ENCODE measurements at places on chromosomes 7 and 10.

GRCh38 chr10:103688491-103688890 lies 166.9 kb downstream of the SH3PXD2A start:
- DNase-seq, result no peak

DNA sequence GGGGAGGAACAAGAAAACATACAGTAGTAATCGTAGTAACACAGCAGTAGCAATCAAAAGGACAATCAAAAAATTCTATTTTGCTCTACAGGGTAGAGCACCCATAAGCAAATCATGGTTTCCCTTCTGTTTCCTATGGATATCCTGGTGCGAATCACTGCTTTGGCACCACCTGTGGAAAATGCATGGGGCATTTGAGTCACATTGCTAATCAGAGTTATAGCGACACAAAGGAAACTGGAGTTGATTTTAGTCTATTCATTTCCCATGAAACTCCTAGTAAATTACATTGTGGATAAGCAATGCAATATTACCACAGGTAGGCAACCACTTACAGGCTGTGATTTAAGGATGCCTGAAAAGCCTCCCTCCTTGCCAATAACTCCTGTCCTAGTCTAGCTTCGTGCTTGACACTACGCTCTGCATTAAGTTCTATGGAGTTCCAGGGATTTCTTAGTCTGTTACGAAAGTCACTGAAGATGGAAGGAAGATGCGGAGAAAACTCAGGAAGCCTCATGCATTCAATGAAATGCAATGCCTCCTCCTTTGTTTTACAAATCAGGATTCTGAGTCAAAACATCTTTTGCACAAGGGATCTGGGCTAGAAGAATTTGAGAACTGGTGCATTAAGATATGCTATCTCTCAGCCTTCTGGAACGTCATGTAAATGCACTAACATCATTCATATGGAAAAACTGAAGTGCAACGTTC lies 188.4 kb downstream of the DGKI start:
- no peak for DNase-seq

DNA sequence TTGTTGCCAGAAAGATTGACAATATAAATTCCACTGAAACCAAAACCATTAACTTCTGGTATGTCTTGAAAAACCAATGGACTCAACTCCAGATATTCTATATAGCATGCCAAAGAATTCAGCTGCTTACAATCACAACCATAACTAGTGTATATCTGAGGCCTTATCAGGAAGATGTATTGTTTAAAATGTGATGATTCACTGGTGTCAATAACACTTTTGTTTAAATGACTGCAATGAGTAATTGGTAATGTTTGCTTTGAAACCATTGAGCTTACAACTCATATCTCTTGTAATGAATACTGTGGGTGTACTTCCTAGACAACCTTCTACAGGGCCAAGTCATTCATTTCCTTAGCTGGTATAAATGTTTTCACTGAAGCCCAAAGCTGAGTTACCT lies 727.9 kb upstream of the KCND2 start:
- DNase-seq, result no peak

GRCh38 chr7:144508702-144509101 lies 105.2 kb upstream of the NOBOX start:
- no peak for DNase-seq

DNA sequence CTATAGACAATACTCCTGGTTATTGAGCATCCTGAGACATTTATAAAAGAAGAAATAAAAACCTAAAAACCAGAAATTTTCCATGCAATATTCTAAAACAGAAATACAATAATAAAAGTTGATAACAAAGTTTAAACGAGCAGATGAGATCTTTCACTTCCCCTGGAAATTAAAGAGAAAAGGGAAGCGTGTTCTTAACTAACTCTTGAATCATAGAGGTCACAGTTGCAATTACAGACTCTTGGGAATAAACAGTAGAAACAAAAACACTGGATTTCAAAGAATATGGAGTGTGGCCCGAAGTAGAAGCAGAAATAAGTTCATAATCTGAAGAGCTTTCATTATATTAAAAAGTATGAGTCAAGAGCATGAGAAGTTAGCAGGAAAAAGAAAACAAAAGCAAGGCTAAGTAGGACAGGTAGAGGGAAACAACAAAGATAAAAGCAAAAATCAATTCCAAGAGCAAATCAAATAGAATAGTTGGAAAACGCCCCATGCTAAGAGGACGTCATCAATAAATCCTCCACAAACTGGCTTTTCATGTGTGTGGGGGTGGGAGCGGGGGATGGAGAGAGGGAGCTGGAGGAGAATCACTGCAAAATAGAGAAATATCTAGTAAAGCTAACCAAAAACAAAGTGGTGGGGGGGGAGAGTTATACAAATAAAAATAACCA lies 55.2 kb upstream of the C10orf71 start:
- DNase-seq, result no peak

GRCh38 chr7:121796936-121797656 lies 75.9 kb upstream of the PTPRZ1 start:
- DNase-seq, result no peak

DNA sequence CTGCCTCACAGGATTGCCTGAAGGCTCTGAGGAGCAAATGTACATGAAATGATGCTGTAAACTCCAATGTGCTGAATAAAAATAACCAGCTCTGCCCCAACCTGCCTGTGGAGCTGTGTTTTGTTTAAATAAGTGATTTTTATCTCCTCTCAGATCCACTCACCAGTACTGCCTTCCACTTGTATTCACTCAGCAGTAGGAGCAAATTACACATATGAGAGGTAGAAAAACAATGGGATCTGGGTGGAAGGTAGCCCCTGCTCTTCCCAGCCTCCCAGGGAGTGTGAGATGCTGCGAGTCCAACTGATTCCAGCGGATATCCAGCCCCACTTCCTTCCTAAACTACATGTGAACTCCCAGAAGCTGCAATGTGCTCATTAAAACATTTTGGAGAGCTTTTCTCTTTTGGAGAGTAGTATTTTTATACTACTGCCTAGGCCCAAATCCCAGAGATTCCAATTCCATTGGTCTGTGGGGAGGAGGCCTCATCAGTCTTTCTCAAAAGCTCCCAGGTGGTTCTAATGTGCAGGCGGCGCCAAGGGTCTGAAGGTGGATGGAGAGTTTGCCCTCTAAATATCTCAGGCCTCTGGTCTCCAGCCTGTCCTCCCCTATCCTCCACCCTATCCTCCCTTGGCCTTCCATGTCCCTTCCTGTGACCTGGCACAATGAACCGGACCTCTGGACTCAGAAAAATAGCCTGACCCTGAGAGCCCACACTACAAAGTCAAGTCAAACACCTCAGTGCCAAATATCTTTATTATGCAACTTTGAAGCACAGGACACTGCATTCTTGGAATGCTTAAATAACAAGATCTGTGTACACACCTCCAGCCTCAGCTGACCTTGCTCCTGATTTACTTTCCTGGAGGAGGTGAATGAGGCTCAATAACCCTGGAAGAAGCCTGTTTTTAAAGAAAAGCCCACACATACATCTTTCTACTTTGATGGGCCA lies 46.2 kb downstream of the CPVL start:
- DNase-seq, result no peak

DNA sequence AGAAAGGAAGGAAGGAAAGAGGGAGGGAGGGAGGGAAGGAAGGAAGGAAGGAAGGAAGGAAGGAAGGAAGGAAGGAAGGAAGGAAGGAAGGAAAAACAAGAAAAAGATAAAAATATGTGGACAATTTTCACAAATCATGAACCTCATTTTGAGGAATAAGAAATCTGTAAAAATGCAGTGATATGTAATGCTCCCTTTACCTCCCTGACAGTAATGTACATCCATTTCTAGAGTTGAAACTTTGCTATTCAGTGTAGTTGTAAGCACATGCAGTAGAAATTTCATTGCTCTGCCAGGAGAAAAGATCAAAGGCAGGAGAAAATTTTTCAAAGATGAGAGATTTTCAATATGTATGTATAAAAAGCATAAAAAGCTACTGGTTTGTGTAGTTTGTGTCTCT lies 189.5 kb upstream of the MYO3A start:
- DNase-seq, result no peak

DNA sequence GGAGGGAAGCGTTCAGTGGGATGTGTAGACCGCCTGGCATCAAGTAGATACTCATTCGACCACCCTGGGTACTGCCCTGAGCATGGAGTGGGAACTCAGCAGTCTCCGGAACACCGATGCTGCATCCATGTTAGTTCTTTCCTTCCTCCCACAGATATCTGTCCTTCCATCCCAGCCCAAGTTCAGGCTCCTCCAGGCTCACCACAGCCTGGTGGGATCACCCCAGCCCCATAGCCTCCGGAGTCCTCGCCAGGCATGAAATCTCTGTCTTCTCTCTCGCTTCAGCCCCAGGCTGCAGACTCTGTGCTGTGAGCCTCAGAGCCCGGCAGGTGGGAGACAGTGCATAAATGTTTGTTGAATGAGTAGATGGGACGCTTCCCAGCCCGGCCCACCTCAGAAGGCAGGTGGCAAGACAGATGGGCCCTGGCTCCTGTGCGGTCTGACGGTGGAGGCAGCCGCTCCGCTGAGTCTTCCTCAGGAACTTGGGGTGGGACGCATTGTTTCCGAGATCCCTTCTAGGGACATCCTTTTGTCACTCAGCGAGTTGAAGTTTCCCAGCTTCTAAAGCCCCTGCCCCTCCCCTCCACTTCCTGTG lies 42.9 kb downstream of the ELFN1 start:
- no peak for DNase-seq

- DNase-seq, result no peak
Measured at GRCh38 chr7:107610323-107610722, 30.3 kb downstream of the BCAP29 start.

DNA sequence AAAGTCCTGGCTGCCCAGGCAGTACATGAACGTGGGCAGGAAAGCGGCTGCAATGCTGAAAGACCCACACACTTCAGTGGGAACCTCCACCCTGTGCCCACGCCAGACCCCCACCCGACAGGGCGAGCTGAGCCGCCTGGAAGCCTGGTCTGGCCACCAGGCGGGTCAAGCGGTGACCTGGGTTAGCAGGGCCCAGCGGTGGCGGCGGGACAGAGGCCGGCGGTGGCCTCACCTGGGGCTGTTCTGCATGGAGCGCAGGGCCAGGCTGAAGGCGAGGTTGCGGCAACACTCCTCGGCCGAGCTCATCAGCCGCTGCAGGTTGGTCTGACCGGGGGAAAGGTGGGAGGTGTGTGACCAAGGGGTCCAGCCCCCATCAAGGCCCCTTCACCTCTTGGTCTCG lies 11.6 kb upstream of the MICALL2 start:
- no peak for DNase-seq

DNA sequence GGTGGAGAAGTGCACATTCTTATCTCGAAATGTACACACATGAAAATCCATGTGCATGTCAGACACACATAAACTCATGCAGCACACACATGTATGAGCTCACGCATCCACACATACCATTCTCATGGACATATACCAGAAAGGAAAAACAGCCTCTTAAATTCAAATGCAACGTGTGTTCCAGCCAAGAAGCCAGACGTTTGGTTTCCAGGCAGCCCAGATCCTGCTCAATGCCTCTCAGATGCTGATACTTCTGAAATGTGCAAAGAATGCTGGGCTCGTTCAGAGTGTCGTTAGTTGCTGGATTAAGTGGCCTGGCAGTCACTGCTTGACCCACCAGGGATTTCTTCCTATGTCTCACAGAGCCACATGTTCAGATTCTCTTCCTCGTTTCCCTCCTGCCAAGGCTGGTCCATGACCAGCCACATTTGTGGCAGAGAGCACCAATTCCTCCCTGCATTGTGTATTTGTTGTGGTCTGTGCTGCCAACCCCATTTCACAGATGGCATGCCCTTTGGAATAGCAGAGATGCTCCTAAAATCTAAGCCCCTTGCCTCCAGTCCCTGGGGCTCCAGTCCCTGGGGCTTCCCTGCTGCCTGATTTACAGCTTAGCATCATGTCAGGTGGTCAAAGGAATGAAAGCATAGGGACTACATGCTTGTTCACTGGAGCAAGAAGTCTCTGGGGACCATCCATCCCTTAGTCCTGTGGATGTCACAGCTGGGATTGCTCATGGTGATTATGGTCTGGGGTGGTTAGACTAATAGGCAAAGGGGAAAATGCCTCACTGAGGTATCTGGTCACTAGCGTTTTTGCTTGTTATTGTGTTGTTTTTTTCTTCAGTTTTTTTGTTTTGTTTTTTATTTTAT lies 426.6 kb downstream of the PLXNA4 start:
- no peak for DNase-seq

DNA sequence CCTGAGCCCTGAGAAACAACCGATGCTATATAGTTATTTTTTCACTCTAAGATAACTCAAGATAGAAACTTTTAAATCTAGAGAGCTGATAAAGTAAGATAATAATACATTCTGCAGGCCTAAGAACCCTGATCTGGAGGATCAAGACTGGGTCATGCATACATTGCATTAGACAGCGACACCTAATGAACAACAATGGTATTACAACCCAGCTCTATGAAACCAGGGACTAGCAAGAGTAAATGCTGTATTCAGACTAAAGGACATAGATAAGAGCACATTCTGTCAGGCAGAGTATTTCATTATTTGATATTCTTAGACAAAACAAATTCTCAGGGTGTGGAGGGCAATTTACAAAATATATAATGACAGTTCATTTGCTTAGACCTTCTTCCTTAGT lies 148.6 kb downstream of the GRK5 start:
- no peak for DNase-seq

GRCh38 chr7:3641582-3641981 lies 340.5 kb downstream of the SDK1 start:
- no peak for DNase-seq

GRCh38 chr10:26441491-26442214 lies 3.5 kb downstream of the APBB1IP start:
- DNase-seq, result no peak

GRCh38 chr7:50674896-50675835 lies 107.5 kb downstream of the GRB10 start:
- no peak for DNase-seq

DNA sequence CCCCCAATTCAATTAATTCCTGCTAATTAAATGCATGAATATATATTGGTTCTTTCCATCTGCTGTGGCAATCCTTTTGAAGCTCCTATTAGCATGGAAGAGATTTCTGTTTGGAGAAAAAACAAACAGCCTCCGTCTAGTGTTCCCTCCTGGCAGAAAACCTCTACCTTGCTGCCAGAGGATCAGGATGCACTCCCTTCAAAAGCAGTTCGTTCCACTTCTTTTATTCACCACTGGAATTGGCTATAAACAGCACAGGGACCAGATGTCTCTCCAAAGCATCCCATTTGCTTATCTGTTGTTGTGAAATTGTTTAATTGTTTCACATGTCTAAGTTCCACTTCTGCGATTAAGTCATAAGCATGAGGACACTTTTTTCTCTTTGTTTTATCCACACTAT lies 77.8 kb upstream of the PTN start:
- no peak for DNase-seq

- DNase-seq, result no peak
Measured at GRCh38 chr7:104341546-104341945, 13.1 kb downstream of the LHFPL3 start.

DNA sequence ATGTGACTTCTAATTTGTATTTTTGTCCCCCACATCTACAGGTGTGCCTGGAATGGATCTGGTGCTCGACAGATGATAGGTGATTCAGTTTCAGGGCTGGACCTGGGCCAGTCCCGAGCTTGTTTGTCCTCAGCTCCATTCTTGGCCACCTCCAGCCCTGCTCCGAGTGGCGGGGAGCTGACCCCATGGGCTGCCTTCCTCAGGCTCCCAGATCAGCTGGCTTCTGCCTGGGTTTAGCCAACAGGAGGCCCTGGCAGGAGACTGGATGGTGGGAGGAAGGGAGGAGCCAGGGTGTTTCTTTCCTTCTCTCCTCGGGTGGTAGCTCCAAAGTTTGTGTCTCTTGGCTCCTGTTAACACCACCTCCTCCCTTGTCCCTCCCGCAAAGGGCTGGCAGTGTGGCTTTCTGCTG lies 75.2 kb downstream of the CDH23 start:
- no peak for DNase-seq

Data from hindlimb muscle (tissue), 1 donor.